ENCODE measurements at places on chromosomes 5 and 9.

DNA sequence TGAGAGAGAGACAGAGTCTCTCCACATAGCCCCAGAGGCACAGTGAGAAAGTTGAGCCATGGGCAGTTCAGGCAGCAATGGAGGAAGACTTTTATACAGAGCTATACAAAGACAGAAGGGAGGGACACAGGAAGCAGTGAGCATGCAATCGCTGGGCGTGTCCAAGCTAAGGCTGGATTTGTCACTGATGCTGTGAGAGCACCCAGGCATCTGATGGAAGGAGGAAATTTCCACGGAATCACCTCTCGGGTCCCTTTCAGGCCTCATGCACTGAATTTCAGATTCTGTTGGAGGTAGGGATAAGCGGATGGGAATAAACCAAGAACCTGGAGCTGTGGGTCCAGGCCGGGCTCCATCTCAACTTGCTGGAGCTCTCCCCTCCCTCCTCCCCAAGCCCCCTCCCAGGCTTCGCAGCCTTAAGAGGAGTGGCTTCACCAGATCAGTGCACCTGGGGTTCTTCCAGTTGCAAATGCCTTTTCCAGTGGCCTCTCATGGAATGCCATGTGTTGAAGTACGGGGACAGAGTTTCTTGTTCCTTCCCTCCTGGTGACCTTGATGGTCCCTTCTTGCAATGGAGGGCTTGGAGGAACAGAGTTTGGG is 114.8 kb upstream of the ALDH1B1 start:
- no peak for DNase-seq

GRCh38 chr5:93008502-93009207 is 572.4 kb downstream of the NR2F1-AS1 start:
- DNase-seq: no peak

DNA sequence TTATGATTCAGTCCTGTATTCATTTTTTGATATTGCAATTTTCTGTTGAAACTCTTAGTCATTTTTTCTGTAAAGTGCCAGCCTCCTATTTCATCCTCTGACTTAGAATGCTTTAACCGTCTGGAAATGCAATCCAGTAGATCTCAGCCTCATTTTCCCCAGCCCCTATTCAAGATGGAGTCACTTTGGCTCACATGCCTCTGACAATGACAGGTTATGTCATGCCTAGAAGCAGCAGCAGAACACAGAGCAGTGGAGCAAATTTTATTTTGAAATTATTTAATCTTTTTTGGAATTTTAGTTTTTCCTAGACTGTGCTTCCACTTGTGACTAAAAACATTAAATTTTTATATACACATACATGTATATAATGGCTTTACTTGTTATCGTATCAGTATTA is 1053.2 kb downstream of the TAF11L14 start:
- DNase-seq: no peak

GRCh38 chr9:80811003-80811402 is 878.3 kb downstream of the TLE1 start:
- no peak for DNase-seq

DNA sequence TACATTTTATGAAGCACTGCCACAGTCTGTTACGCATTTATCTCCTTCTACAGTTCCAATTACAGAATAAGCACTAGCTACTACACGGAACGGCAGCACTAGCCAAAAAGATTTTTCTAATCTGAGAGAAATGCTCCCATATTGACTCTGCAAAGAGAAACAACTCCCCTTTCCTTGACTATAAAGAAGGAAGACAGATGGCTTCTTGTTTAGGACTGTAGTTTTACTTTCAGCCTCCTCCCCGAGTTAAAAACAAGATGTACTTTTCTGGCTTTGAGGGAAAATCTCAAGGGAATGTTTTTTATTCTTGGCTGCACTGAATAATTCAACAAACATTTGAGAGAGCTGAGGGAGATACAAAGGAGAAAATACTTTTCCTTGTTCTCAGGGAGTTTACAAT is 1.9 kb upstream of the SLC44A1 start:
- DNase-seq: no peak

DNA sequence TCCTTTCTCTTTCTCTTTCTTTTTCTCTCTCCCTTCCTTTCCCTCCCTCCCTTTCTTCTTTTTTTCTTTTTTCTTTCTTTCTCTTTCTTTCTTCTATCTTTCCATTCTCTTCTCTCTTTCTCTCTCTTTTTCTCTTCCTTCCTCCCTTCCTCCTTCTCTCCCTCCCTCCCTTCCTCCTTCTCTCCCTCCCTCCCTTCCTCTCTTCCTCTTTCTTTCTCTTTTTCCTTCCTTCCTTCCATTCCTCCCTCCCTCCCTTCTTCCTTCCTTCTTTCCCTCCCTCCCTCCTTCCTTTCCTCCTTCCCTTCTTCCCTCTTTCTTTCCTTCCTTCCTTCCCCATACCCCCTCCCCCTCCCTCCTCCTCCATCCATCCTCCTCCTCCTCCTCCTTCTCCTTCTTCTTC is 243.3 kb upstream of the CTNND2 start:
- DNase-seq: no peak

- DNase-seq: no peak
These were observed 9.6 kb downstream of the NCS1 start for GRCh38 chr9:130181678-130182380.

- DNase-seq: no peak
These were observed 61.6 kb upstream of the RPL26L1 start for GRCh38 chr5:172897481-172898217.

DNA sequence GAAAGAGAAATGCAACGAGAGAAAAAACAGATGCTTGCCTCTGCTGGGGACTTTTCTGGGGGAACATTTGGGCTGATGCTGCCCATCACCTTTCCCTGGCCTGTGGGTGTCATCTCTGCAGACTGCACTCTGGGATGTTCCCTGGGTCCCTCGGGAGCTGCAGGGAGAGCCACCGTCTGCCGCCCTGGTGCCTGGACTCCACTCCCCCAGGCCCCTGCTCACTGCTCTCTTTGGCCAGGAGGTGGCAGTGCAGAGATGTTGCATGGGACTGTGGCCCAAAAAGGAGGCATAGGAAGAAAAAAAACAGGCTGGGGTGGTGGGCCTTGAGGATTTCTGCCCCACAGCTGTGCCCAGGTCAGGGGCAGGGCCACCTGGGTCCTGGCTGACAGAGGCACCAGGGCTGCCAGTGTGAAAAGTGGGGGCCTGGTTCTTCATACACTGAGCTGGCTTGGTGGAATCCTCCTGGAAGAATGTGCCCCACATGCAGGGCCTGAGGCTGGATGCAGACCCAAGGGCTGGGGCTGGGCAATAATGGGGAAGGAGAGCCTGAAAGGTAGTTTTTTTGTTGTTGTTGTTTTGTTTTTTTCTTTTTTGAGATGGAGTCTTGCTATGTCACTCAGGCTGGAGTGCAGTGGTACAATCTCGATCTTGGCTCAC is 353.6 kb downstream of the SLIT3 start:
- no peak for DNase-seq

DNA sequence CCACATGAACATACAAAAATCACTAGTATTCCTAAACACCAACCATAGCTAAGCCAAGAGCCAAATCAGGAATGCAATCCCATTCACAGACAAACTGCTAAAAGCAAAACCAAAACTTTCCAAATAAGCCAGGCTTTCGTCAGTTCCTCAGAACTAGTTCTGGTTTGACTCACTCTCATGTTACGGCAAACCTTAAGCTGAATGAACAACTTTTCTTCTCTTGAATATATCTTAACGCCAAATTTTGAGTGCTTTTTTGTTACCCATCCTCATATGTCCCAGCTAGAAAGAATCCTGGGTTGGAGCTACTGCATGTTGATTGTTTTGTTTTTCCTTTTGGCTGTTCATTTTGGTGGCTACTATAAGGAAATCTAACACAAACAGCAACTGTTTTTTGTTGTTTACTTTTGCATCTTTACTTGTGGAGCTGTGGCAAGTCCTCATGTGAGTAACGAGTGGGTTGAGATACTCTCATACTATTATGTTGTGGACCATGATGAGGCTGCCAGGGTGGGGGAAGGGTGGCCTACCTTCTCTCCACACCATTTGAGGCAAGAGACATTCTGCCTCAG is at the start of gene PDCD1LG2:
TSS of gene PDCD1LG2 (plus strand) at position 172 of the 572 bp plus-strand sequence. CDS start 12,016 bp downstream, outside the sequence.
- no peak for DNase-seq

GRCh38 chr9:95108777-95109176 is 208.7 kb downstream of the FANCC start:
- no peak for DNase-seq
